Activated CD8-positive, alpha-beta memory T cell treated with anti-CD3 and anti-CD28 coated beads for 4 hours (primary cell): ENCODE measurements at places on chromosomes 16 and 17.

- DNase-seq, result no peak
Observed at GRCh38 chr17:55433629-55434422, 12.2 kb upstream of the MMD start.

DNA sequence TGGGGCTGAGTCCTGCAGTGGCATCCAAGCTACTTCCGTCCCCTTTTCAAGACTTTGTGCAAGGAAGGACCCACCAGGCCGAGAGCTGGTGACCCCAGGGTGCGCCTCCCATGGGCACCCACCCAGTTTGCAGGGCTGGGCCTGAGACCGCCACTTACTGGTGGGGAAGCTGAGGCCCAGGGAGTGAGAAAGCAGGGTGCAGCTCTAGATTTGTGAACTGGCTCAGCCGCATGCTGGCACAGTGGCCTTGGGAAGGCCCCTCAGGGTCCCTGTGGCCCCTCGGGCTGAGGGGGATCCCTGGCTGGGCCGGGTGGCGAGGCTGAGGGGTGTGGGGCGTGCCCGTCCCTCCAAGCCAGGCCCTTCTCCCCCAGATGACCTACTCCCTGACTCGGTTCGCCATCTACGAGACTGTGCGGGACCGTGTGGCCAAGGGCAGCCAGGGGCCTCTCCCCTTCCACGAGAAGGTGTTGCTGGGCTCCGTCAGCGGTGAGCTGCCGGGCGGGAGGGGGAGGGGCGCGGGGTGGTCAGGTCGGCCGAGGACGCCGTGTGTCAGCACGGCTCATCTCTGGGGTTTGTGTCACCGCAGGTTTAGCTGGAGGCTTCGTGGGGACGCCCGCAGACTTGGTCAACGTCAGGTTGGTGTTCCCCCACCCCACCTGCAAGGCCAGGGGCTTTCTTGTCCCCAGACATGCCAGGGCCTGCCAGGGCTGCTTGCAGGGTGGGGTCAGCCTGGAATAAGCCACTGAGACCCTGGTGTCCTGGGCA, 3.2 kb downstream of the SLC25A10 start:
- no peak for DNase-seq

- DNase-seq, result no peak
Observed at GRCh38 chr17:40419559-40420331, 2.0 kb upstream of the TOP2A start.

GRCh38 chr17:80890921-80891396, 100.7 kb upstream of the CHMP6 start:
- no peak for DNase-seq

- no peak for DNase-seq
Observed at GRCh38 chr17:50533720-50534148, 1.2 kb downstream of the EPN3 start.

DNA sequence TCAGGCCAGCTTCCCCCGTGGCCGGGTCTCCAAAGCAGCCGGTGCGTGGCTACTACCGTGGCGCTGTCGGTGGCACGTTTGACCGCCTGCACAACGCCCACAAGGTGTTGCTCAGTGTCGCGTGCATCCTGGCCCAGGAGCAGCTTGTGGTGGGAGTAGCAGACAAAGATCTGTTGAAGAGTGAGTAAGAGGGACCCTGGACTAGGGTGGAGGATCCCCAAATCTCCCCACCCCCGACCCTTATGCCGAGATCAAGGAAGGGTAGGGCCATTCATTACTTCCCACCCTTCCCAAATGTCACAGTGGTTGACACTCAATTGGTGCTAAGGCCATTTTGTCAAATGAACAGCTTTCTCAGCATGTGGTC, 1.2 kb downstream of the COASY start:
- no peak for DNase-seq

- DNase-seq, result no peak
Observed at GRCh38 chr17:51147650-51148049, 5.7 kb upstream of the NME1 start.

GRCh38 chr17:63445571-63445953, 544 bp downstream of the CYB561 start:
- DNase-seq, result peak; percentile 58

- no peak for DNase-seq
Observed at GRCh38 chr17:9763643-9764042, 27.7 kb downstream of the DHRS7C start.

DNA sequence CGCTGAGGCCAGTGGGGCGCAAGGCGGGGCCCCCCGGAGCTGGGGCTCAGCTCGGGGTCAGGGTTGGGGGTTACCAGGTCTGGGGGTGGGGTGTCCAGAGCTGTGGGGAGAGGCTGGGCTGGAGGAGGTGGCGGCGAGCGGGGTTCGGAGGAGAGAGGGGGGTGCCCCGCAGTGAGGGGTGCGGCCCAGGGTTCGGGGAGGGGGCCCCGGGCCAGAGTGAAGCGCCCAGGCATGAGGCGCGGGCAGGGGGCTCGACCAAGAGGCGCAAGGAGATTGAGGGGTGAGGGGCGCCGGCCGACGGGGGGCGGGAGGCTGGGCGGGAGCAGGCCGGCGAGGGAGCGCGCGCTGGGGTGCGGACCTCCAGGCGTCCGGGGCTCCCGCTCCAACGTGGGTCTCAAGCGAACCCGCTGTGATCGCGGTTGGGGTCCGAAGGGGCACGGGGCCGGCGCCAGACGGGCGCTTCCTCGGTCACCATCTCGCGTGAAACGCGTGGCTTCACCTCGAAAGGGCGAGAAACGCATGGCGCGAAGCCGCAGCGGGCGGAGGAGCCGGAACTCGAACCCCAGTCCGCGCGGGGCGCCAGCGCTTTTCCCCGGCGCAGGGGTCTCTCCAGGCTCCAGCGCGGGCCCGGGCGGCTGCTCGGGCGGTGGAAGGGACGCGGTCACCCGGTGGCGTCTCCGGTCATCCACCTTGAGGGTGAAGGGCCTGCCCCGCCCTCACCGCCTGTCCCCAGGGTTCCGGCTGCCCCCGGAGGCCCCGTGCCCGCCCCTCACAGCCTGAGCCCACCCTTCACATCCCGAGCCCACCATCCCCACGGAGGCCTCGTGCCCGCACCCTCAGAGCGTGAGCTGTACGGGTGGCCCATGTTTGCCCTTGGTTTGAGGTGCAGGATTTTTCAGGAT, 846 bp downstream of the CPNE7 start:
- DNase-seq, result no peak

DNA sequence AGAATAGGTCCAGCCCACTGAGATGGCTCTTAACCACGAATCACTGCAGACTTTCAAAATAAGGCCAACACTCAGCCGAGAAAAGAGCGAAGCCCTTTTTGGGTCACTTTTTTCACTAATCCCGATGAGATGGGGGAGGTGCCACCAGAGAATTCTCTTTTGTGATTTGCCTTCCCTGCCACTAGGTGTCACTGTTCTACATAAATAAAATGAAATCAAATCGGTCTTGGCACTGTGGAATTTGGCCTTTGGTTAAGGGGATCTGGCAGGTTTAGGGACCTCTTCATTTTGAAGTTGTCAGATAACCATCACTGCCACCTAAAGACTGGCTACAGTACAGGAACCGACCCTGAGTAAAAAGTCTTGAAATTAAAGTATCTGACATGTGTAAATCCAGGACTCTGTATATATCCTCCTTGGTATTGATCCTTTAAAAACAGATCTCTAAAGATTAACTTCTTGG, 147.0 kb downstream of the HS3ST4 start:
- DNase-seq, result no peak

DNA sequence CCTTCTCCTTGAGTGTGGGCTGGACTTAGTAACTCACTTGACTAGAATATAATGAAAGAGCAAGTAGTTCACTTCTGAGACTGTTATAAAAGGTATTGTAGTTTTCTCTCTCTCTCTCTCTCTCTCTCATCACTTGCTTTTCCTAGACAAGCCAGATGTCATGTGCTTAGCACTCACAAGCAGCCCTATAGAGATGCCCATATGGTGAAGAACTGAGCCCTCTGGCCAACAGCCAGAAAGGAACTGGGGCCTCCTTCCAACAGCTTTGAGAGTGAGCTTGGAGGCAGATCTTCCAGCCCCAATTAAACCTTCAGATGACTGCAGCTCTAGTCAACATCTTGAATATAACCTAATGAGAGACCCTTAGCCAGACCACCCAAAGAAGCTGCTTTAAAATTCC, 440.5 kb downstream of the GRIN2A start:
- no peak for DNase-seq

DNA sequence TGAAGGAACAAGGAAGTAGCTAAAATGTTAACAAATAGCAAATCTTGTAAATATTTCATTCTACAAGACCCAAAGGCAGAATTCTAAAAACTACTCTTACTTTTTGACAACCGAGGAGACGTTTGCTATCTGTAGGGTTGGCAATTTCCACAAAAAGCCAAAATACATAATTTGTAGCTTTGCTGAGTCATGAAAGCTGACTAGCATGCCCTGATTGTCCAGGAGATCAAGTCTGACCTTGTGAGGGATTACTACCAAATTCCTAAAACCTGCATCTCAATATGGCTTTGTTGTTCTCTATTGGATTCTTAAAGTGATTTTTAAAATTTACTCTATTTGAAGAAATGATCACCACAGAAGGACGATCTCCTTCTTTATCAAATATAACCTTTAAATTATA, 10.8 kb downstream of the DNAJA2 start:
- no peak for DNase-seq

DNA sequence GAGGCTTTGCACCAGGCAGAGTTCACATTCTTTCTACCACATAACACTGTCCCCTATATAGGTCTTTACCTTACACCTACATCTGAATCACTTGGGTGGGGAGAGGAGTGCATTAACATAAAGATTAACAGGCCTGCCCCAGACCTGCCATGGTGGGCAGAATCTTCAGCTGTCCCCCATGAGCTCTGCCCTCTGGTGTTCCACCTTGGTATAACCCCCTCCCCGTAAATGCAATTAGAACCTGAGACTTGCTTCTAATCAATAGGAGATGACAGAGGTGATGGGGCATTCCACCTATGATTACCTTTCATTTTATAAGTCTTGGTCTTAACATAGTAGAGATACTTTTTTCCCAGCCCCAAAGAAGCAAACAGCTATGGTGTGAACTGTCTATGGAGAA, 20.4 kb upstream of the GRIN2A start:
- DNase-seq, result no peak

GRCh38 chr17:78986649-78987328, 7.1 kb upstream of the LGALS3BP start:
- DNase-seq, result no peak

DNA sequence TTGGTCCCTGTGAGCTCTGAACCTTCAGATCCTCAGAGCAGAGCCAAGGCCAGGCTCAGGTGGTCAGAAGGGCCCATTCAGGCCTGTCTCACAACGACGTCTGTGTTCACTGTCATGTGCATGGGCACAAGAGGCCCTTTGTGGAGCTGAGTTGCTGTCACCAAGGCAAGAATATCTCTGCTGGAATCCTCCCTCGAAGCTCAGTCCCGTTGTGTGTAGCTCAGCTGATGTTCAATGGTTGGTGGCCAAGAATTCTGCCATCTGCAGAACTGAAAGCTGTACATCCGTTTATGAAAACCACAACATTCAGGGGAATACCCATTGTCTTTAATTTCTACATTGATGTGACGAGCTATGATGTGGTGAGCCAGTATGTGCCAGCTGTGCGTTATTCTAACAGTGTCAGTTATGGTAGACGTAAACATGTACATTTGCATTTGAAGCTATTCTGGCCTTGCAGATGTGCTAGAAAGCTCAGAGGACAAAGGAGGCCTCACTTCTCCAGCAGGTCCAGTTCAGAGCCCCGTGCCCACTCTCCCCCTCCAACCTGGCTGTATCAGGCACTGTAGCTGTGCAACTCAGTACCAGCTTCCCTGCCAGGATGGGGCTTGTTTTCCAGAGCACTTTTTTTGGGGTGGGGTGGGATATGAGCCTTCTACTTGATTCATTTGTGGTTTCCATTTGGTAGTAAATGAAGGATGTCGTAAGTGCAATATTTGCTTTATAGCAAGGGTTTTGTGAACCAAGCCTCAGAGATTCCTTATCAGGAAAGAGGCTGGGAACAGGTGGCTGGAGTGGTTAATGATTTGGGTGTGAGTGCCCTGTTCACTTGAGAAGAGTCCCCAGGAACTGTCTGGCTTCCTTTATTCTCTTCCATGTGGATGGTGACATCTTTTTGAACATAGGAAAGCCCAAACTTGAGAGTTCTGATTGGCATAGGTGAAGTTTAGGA, 56.1 kb downstream of the B9D1 start:
- DNase-seq, result no peak

DNA sequence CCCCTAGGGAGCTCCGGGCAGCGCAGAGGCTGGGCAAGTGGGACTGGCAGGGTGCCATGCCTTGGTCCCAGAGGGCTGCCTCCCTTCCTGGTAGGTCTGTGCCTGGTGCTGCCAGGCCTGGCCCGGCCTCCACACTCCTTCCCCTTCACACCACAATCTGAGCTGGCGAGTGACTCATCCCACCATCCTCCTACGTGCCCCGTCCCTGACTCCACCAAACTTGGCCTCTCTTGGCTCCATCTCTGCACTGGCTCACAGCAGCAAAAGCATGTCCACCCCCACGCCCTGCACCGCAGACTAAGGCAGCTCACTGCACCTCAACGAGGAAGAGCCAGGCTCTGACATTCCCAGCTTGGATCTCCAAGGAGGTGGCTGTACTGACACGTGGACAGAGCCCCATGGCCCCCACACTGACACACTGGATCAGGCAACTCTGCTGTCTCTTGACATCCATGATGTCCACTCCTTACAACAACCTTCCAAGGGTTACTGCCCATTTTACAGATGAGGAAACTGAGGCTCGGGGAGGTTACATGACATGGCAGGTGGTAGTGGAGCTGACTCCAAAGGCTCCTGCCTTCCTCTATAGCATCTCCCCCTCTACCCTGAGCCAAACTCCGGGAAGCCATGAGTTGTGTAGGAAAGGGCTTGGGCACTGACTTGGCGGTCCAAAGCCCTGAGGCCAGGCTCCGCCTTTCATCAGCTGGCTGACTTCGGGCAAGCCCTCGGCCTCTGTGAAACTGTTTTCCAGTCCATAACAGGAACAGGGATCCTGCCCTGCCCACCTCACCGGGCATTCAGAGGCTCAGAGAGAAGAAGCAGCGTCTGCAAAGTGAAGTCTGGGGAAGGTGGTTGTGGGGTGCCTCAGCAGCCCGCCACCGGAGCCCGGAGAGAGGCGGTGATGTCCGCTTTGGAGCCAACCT, 20.1 kb upstream of the KRT19 start:
- peak; percentile 55 for DNase-seq

- no peak for DNase-seq
Observed at GRCh38 chr17:40349895-40350688, 14.4 kb downstream of the GJD3 start.

DNA sequence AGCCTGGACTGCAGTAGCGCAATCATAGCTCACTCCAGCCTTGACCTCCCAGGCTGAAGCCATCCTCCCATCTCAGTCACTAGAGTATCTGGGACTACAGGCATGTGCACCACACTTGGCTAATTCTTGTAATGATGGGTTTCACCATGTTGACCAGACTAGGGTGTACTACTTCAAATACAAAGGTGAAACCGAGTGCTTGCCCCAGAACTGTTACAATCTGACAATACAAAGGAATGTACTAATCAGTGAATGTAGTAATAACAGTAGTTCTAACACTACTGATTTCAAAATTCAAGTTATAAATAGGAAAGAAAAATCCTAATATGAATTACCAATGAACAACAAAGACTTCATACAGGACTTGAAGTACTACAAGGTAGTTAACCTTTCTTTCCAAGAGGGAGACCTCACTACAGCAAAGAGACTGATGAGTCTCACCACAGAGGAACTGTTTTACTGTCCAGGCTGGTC, 24.4 kb downstream of the CRK start:
- DNase-seq, result no peak
